ENCODE measurements at places on chromosomes 5 and 9.

- no peak for DNase-seq
These were observed 570.6 kb upstream of the CLINT1 start for GRCh38 chr5:158429564-158429963.

GRCh38 chr5:93623153-93623552 lies 40.1 kb downstream of the NR2F1 start:
- no peak for DNase-seq

DNA sequence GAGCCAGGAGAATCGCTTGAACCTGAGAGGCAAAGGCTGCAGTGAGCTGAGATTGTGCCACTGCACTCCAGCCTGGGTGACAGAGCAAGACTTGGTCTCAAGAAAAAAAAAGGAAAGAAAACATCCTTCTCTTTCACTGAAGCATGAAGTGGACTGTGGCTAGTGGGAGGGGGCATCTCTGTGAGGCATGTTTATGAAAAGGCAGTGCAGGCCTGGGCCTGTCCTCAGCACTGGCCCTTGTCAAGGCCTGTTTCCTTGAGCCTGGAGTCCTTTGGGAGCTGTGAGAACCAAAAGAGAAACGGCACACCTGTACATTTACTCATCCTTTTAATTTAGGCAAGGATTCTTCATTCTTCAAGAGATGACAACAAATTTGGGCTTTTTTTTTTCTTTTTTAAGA lies 18.3 kb upstream of the FUBP3 start:
- no peak for DNase-seq

DNA sequence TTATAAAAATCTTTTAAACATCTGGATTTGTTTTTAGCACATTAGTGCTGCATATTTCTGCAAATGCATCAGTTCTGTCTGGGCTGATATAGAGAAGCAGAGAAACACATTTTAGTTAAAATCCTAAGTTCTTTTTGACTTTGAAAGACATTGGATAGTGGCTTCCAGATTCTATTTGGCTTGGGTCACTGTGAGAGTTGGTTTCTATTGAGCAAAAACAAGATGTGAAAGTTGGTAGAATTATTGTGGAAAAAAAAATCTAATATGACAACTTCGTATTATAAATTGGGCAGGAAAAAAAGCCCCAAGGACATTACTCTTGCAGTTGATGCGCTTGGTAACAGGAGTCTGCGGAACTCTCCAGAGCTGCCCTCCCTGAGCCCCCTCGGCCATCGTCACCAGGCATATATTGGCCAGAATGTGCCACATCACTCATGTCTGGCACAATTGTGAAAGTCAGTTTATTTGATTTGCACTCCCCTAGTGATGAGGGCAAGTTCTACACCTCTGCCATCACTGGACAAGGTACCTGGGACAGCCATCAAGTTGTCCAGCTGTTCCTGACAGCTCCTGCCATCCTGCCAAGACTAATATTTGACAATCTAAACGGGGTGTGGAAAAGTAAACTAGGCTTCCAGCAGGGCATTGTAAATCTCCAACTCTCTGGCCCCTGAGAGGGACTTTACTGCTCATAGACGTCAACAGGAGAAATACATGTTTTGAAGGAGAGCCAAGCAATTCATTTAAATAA lies 334.5 kb downstream of the TENT4A start:
- no peak for DNase-seq

- DNase-seq = no peak
These were observed 428.6 kb downstream of the DMAC1 start for GRCh38 chr9:7370988-7371387.

DNA sequence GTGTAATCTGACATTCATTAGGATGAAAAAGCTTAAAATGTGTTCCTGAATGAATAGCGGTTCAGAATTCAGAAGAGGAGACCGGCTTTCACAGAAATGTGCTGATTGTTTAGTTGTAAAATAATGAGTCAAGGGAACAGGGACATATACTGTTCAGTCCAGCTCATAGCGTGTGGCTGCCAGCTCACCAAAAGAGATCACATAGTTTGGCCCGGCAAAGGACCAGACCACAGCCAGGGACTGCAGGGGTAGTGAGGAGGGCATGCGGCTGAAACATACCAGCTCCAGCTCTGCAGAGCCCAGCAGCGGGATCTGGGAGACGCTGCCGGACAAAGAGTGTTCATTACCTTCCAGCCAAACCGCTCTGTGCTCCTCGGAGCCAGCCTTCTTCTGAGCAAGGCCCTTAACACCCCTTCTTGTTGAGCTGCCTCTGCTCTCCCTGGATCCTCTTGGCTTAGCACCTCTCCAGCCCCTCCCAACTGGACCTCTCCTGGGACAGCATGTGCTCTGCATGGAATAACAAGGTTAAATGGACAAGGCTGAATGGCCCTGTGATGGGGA lies 116.8 kb upstream of the CNTLN start:
- DNase-seq = no peak

DNA sequence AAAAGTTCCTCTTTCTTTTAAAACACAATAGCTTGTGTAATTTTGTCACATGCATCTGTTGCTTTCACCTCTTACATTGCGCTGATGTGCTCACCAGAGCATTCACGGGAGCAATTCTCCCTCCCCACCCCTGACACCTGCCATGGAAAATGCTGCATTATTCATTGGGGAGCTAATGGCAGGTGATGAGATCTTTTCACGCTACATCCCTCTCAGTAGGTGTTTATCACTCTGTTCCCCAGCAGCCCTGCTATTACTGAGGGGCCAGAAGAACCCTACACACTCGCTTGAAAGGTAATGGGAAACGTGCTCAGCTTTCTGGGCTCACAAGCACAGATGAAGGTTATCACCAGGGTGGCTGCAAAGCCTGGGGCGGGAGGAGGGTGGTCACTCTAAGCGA lies 398.0 kb downstream of the PSAT1 start:
- DNase-seq = no peak

GRCh38 chr5:44365345-44365744 lies 23.9 kb downstream of the FGF10 start:
- DNase-seq = no peak

DNA sequence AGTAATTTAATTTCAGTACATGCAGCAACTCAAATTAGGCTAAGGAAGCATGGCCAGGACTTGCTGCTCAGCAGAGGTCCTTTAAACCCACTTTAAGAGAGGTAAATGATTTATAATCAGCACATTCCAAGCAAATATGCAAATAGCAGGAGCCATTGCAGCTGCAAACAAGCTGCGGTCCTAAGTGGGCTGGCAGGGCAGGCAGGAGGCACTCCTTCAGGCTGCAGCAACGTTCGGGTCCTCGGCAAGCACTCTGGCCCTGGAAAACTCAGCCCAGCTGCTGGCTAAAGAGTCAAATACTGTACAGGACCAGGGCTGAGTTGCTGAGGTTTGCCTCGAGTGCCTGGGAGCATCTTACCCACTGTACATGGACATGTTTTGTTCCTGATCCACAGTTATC lies 126.9 kb downstream of the FSTL4 start:
- no peak for DNase-seq

- no peak for DNase-seq
These were observed 255.9 kb upstream of the ADRA1B start for GRCh38 chr5:159660401-159660800.

DNA sequence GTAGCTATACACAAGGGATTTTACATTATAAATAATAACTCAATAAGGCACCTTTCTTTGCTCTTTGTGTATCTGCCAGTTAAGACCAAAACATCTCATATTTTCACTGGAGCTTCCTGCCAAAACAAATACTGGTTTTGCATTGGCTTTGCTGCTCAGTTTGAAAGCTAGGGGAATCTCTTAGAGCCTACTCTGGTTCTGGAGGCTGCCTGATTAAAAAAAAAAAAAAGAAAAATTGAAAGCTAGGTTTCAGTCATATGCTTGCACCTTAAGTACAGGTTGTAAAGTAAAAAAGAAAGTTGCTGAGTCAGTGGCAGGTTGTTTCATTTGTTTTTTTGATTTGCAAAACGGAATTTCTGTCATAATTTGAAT lies 2.3 kb downstream of the DENND4C start:
- DNase-seq = no peak

DNA sequence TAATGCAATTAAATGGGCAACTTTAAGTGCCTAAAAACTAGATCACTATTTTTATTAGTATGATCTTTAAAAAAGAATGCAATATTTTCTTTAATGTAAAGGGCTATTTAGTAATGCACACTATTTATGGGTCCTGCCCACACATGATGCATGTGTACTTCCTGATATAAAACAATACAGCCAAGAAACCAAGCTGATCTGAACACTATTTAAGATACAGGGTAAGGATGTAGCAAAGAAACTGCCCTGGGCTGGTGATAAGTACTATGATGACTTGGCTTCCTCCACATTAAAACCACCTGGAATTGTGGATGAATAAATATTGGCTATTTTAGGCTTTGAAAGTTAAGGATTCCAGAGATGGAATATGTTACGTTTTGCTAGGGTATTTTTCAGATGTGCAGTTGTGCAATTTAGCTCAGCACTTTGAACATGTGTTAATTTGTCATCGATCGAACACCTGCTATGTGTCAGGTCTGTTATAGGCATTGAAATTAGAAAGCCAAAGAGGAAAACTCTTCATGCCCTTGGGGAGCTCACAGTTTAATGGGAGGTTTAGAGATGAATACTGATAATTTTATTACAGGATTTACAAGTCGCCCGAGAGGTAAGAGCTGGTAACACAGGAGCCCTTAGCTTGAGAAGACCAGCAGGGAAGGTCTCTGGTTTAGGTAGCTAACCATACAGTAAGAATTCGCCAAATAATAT lies 276.7 kb downstream of the PLK2 start:
- no peak for DNase-seq

- DNase-seq = no peak
These were observed 79.2 kb upstream of the UBTD2 start for GRCh38 chr5:172362755-172363154.

DNA sequence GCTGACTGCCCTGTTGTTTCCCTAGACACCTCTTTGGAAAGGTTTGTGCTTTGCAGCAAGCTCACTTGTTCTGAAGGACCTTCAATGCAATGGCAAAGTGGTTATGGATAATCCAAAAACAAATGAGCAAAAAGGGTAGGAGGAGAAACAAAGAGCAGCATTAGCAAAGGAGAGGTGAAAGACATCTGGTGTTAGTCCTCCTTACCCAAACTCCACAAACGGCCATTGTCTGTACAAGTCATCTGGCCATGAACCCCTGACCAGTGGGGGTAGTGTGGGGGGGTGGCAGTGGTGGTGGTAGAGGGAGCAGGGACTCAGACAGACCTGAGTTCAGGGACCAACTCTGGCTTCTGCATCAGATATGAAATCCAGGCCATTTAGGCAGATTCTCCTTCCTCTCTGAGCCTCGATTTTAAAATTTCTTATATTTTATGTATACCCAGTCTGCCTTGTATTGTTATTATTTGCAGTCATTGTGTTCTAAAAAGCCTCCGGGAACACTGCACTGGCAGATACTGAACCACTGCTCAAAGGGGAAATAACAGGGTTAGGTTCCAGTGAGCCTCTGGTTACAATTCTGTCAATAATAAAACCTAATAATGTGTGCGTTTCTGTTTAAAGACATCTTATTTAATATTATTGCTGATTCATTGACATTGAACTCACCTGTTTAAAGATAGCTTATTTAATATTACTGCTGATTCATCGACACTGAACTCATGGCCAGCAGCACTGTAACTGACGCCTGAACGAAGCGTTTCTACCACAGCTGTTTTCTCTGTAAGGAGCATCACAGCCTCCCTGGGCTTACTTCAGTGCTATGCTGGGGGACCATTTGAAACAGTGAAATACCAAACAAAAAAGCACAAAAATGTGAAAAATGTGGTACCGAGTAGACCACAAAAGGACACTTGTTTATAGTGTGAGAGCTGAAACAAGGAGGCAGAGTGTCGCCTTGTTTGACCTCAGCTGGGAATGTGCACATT lies 156.0 kb downstream of the SEC61B start:
- DNase-seq = no peak

DNA sequence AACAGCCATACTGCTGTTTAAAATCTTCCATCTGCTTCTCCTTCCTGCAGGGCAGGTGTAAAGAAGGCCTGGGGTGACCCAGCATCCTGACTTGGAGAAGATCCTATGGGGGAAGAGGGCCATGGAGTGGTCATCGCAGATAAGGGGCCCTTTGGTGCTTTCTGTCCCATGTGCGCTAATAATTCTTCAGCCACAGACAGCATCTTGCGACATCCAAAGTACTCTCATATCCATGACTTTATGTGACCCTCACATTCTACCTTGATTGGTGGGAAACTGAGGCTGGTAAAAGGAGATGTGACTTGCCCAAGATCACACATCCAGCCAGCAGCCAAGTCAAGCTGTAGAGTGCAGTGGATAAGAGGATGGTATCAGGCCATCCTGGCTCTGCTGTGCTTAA lies 44.3 kb upstream of the HAND1 start:
- no peak for DNase-seq

GRCh38 chr9:77975806-77976205 lies 55.8 kb downstream of the GNAQ start:
- no peak for DNase-seq

- DNase-seq = no peak
These were observed 27.7 kb downstream of the CDC37L1 start for GRCh38 chr9:4706971-4707622.

DNA sequence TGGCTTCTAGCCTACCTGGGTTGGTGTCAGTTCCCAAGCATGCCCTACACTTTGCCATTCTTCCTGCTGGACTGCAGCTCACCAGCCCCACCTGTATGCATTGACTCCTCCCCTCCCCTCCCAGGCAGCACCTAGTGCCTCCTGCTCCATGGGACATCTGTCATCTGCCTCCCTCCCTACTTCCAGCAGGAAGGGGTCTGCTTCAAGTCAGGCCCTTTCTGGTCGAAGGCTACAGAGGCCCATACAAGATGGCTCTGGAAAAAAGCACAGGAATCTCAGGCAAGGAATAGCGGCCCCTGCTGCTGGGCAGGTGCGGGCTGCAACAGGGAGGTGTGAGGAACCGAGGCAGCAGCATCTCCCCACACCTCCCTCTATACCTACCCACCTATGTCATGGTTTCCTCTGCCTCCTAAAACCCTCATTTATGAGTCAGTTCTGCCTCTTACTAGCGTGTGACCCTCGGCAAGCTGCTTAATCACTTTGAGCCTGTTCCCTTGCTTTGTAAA lies 19.7 kb downstream of the WWC1 start:
- no peak for DNase-seq

- DNase-seq = no peak
These were observed 50.2 kb upstream of the DNAH5 start for GRCh38 chr5:13994621-13995253.

DNA sequence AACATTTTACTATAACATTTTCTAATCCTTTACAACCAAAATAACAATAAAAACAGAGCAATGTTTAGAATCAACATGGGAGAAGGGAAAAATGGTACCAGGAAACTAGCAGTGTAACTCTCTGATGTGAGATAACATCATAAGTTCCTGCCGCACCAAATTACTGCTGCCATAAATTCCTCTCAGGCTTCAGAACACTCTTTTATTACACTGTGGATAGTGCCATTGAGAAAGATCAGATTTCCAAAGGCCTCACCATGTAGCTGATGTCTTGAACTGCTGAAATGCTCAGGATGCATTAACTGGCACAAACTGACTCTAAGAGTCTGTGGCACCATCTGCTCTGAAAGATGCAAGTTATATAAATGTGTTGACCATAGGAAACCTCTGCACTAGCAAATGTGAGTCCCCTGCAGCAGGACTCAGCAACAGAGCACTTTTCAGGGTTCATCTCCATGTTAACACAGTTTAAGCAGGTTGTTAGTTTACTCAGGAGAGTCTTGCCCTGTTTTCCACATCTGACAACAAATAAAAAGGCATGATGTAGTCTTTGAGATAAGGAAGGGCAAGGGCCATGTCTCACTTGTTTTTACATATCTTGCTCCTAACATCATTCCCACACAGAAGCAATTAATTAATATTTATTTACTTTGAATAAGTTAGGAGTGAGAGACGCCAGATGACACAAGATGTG lies 218.1 kb downstream of the CETN3 start:
- no peak for DNase-seq
